ENCODE measurements at places on chromosomes 11 and 22.

DNA sequence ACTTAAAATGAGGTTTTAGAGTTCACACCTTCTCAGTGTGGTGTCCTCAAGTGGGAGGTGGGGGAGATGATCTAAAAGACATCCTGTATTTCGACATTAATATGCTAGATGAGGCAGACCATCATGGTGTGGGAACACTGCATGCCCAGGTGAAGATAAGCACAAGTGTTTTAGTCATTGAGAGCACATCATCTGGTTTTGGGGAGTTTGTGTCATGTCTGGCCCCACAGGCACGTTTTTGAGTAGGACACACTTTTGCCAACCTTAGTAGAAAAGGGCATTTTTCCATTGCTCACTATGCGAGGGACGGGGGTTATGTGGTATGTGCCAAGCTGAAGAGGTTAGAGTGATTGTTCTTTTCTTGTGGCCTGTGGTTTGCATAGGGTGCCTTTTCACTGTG lies 189.3 kb downstream of the DBX1 start:
- DNase-seq = no peak

GRCh38 chr11:113077379-113077778 lies 116.2 kb downstream of the NCAM1 start:
- DNase-seq = no peak

GRCh38 chr11:116692318-116693101 lies 80.3 kb downstream of the BUD13 start:
- no peak for DNase-seq

DNA sequence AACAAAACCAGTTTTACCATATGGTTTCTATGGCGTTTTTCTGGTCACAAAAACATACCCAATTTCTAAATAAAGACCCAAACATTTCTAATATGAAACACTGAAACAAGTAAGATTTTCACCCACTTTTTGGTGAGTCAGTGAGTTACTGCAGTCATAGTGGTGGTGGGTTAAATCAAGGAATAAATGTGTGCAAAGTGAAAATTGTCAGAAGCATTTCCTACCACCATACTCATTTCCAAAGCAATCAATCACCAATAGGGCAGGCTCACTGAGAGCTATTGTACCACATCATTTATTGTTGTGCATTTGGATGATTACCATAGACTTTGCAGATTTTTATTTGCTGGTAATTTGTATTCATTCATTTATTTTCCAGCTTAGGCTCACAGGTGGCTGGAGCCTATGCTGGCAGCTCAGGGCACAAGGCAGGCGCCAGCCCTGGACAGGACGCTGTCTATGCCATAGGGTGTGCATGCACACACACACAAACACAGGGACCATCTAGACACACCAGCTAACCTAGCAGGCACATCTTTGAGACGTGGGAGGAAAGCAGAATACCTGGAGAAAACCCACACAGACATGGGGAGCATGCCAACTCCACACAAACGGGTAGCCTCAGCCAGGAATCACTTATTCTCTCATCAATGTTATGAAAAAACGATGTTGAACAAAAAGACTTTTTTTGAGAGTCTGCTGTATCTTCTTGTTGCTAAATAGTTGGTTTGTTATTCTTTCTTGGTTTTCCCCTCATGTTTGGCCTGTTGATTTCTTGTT lies 5.1 kb downstream of the FAM118B start:
- DNase-seq = no peak

- no peak for DNase-seq
Observed at GRCh38 chr22:24146194-24146616, 35.1 kb upstream of the SUSD2 start.

DNA sequence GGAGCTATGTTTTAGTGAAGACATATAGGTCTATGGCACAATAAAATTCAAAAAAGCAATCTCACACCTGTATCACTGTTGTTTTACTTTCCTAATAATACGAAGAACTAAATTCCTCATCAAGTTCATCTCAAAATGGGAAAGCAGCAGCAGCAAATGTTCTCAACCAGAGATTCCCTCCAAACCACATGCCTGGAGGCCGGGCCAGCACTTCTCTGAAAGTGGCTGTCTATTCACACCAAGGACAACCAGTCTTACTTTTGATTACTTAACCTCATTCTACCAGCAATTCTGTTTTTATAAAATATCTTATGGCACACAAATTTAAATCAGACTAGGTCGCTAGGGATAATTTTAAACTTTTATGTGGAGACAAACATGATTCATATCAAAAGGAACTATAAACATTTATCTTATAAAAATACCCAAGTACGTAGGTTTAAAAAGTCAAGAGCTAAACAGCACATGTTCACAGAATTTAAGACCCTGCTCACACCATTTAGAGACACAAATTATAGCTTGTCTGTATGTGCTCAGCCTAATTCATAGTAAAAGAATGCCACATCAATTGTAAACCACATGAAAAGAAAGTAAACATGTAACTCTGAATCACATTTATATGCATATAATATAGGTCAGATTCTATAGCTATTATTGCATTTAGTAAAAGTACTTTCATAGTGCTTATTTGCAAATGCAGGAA lies 46.1 kb downstream of the RRAS2 start:
- no peak for DNase-seq

DNA sequence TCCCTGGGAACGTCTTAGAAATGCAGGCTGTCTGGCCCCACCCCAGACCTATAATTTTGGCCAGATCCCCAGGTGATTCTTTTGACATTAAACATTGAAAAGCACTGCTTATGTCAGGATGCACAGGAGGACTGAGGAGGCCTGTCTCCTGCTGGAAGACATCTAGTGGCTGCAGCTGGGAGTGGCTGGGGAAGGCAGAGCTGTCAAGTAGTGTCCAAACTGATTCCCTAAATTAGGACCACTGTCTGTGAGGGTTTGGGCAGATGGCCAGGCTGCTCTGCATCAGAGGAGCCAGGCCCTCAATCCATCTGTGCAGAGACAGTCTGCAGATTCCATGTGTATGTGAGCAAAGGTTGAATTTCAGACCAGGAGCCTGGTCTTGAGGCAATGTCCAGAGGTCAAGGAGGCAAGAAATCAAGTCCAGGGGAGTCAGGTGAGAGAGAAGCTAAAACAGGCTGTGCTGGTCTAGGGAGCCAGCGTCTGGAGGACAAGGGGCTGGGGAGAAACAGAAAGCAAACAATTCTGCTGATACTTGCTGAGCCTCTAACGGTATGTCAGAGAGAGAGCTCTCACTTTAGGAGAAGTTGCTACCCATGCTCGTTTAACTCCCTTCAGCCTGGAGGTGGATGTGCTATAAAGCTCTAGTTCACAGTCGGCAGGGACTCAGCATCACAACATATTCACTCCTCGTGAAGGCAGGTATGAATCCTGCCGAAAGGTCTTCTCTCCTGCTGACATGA lies 15.3 kb upstream of the SYTL2 start:
- DNase-seq = no peak

- no peak for DNase-seq
Observed at GRCh38 chr11:83070731-83071566, 748 bp downstream of the RAB30 start.

DNA sequence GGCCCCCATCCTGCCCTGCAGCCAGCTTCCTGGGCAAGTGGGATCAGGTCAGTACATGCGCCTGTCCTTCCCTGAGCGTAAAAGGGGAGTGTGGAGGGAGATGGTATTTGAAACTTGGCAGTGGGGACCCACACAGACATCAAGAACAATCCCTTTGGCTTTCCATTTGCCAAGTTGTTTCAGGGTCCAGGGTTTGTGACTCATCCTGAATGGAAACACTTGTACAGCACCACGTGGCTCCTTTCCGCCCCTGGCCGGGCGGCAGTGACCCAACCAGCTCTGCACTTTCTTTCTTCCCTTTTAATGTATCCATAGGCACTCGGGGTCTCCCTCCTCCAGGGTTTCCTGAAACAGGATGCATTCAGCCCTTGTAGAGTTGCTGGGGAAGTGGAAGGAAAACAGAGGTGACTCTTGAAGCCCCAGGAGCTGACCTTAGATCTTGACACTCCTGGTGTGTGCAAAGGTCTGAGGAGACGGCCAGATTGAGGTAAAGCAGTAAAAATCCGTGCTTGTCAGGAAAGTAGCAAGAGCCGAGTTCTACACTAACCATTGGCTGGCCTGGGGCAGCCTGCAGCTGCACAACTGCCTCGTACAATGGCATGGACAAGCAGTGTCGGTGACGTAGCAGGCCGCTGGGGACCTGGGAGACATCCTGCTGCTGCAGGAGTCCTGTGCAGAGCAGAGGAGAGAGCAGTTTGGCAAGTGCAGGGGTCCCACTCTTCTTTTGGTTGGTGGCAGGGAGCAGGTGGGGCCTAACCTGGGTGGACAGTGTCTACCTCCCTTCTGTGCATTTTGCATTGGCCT lies 189.8 kb downstream of the SNX19 start:
- DNase-seq = no peak

GRCh38 chr11:7488681-7489080 lies 3.4 kb downstream of the OLFML1 start:
- no peak for DNase-seq

DNA sequence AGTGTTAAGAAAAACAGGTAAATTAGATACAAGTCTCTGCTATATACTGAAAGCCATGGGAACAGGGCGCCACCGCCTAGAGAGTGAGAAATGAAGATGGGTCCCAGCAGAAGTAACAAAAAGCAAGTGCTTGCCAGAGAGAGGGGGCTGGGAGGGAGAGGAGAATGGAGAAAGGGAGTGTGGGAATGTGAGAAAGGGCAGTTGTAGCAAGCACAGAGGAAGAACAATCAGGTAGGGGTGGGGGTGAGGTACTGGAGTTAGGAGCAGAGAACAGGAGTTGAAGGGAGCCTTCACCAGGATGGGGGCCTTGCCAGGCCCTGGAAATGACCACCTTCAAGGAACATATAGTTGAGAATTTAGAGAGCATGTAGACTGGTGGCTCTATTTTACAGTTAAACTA lies 66.8 kb downstream of the TCF20 start:
- DNase-seq = no peak

DNA sequence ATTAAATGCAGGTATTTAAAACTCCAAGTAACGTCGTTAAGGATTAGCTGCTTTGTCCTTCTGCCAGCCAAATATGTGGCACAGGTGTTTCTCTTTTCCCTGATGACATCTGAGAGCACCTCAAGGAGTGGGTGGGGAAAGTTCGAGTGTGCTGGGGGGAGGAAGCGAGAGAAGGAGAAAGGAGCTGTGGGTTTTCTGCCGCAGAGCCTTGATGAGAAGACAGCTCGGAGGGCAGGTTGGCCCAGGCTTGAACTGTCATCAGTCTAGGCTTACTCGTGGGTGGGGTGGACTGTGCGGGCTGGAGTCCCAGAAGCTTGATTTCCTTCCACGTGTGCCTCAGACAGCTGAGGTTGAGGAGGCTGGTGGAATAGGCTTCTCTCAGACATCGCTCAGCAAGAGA lies 15.2 kb upstream of the SORL1-AS1 start:
- no peak for DNase-seq

DNA sequence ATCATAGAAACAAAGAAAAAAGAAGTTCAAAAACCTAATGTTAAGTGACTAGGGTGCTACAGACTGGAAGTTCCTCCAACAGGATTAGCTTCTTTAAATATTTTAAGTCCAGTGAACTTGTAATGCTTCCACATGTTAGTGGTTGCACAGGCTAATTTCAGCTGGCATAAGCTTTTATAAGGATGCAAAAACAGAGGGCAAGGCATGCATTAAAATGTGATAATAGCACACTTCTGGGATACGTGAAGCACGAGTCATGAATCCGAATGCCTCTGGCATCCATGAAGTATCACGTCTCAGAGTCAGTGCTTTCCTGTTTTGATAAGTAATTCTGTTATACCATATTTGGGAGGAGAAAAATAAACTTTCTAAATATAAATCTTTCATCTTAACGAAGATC lies 106.8 kb downstream of the DCDC1 start:
- no peak for DNase-seq

GRCh38 chr11:73034777-73035176 lies 107.3 kb downstream of the FCHSD2 start:
- DNase-seq = no peak

DNA sequence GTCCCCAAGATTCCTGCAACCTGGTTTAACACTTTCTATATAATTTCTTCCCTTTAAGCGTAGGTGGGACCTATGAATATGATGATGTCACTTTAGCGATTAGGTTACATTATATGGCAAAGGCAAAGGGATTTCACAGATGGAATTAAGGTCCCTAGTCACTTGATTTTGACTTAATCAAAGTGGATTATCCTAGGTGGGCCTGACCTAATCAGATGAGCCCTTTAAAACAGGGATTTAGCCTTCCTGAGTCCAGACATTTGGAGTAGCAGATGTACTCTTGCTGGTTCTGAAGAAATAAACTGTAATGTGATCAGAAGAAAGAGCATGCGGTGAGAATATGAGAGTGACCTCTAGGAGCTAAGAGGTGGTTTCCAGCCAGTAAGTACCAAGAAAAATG lies 67.8 kb upstream of the LIN7C start:
- DNase-seq = no peak

GRCh38 chr11:73326929-73327811 lies 19.1 kb downstream of the ARHGEF17 start:
- no peak for DNase-seq

- no peak for DNase-seq
Observed at GRCh38 chr22:23718371-23719165, 27.8 kb downstream of the RGL4 start.

DNA sequence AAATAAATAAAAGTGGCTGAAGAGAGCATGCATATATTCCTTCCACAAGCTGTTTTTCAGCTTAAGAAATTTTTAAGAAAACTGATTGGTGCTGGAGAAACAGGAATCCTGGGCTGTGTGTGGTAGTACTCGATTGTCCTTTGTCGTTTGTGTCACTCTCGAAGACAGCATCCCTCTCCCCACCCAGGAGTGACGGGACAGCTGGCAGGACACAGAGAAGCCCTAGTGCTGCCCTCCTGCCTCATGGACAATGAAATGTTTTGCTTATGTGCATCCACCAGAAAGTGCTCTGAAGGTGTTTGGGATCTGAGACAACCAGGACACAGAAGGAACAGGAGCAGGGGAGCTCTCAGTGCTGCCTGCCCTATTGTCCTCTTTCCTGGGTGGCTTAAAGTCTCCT lies 12.8 kb downstream of the PLAAT4 start:
- no peak for DNase-seq

DNA sequence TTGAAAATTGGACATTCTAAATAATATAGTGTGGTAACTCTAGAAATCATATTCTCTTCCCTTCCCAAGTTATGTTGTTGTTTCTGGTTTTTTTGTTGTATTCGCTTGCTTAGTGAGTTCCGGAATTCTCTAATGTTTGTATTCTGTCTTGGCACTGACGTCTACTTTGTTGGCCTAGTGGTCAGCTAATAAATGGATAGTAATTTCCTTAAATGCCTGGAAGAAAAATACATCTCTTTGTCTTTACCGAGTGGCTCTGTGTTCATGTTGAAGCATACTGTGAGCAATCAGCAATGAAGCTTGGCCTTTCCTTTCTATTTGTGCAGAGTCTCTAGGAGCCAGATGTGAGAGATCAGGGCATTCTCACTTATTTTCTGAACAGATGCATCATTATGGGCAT lies 1225.7 kb downstream of the JRKL start:
- DNase-seq = no peak

GRCh38 chr11:646214-646613 lies 9.1 kb downstream of the DRD4 start:
- no peak for DNase-seq

GRCh38 chr11:122782222-122782621 lies 56.1 kb upstream of the CRTAM start:
- DNase-seq = no peak

Measured in stimulated activated CD4-positive, alpha-beta T cell treated with anti-CD3 and anti-CD28 coated beads, TNF-alpha, amount 100 ng/mL, for 1 hour (primary cell).